ENCODE measurements at places on chromosomes 5 and 9. TPM values are rescaled to one million over a fixed set of nuclear protein-coding genes. Genes with fewer than 3 reads are reported as not detected.

HAVCR2 gene
- total RNA-seq, result 0.33 TPM

SLC2A6 gene
- total RNA-seq, result 19.7 TPM

GADD45G gene
- total RNA-seq, result 0.36 TPM

PCDHAC1 gene
- 0.07 TPM for total RNA-seq

LHX3 gene
- not detected for total RNA-seq

SLC28A3 gene
- total RNA-seq, result 0.46 TPM

SGTB gene
- 26.1 TPM for total RNA-seq

DMRT3 gene
- total RNA-seq, result not detected

NR5A1 gene
- not detected for total RNA-seq

FLT4 gene
- 0.33 TPM for total RNA-seq

RNF145 gene
- total RNA-seq, result 78.3 TPM

All from smooth muscle cell of the pulmonary artery (primary cell).